Hepatocyte (in vitro differentiated cells): ENCODE measurements at places on chromosomes 2 and 18.
A peak's percentile ranks its signal among the peaks of the same experiment; 100 is the strongest.

GRCh38 chr2:73175663-73176204, 26.6 kb upstream of the NOTO start:
- peak; percentile 83 for DNase-seq
- H3K36me3 ChIP-seq = no peaks in the 10 kb centered on the region
- H3K27me3 ChIP-seq = peaks cover 38% of the 10 kb centered on the region
- no peak overlapping the region for H3K27ac ChIP-seq

- no peak overlapping the region for H3K27ac ChIP-seq
- no peak overlapping the region for H3K4me3 ChIP-seq
- no peaks in the 10 kb centered on the region for H3K36me3 ChIP-seq
- DNase-seq = no peak
- no peaks in the 10 kb centered on the region for H3K4me1 ChIP-seq
Observed at GRCh38 chr18:55839343-55839742, 251.4 kb upstream of the TCF4 start.

DNA sequence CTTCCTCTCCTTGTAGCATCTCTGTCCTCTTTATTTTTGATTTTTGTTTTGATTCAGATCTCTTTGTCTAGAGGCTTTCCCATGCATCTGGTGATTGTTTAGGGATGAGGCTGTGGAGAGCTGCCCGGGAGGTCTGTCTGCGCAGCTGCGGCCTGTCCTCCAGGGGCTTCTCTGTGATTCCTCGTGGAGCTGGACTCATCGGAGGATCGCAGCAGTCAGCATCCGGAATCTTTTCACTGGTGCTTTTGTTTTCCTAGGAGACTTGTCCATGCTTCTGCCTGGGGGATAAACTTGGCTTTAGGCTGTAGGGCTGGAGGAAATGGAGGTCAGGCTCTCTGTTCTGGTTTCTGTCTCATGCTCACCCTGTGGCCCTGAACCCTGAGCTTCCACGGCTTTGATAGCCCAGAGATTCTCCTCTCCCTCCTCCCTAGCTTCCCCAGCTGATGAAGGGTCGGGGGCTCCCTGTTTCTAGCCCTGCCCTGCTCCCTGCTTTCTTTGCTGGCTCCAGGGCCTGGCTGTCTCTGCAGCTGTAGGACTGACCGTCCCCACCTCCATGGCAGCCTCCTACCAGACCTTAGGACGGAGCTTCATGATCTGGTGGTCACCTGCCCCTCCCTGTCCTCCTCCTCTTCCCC, 35.5 kb downstream of the ZNF532 start:
- no peaks in the 10 kb centered on the region for H3K27me3 ChIP-seq
- peaks cover 11% of the 10 kb centered on the region for H3K4me1 ChIP-seq
- no peaks in the 10 kb centered on the region for H3K36me3 ChIP-seq

DNA sequence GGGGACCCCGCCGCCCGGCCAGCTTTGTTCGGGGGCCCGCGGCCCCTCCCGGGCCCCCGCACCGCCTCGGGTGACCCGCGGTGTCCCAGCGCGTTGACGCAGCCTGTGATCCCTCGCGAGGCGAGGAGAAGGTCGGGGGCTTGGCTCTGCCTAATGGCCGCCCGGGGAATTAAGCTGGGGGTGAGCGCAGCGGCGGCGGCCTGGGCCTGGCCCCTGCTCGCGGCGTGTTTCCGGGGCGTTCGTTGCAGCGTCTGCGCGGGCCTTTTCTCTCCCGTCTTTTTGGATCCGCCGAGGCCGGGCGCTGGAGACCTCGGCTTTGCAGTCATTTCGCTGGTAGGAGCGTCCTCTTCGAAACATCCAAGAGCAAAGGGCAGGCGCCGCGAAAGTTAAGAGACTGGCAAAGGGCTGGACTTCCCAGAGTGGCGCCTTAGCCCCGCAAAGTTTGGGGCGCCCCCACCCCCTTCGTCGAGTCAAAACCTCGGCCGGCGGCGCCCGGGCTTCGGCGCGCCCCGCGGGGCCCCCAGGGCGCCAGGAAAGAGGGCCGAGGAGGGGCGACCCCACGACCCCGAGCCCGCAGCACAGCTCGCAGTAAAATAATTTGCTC, 1.3 kb downstream of the SALL3 start:
- no peak overlapping the region for H3K27ac ChIP-seq
- peaks cover 85% of the 10 kb centered on the region for H3K27me3 ChIP-seq
- H3K4me3 ChIP-seq = no peak overlapping the region

DNA sequence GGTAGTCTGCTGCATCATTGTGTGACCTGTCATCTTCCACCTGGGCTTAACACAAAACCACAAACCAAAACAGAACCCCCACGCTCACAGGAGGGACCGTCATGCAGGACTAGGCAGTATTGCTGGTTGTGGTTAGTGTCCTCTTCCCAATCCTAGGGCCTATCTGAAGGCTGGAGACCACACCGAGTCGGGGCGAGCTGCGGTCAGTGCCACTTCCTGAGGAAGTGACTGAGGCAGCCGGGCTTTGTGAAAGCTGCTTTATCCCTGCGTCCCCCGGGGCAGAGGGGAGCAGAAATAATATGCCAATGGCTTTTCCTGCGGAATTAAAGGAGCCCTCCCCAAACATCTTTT, 22.9 kb downstream of the ZNF532 start:
- H3K4me1 ChIP-seq = peaks cover 5% of the 10 kb centered on the region
- no peaks in the 10 kb centered on the region for H3K36me3 ChIP-seq
- peak overlapping the region; percentile 45 for H3K27ac ChIP-seq
- no peak for DNase-seq
- no peaks in the 10 kb centered on the region for H3K27me3 ChIP-seq
- H3K4me3 ChIP-seq = no peak overlapping the region

- no peaks in the 10 kb centered on the region for H3K36me3 ChIP-seq
- no peaks in the 10 kb centered on the region for H3K27me3 ChIP-seq
- H3K27ac ChIP-seq = peak overlapping the region; percentile 20
Observed at GRCh38 chr18:37673671-37674070, 108.1 kb upstream of the CELF4 start.

DNA sequence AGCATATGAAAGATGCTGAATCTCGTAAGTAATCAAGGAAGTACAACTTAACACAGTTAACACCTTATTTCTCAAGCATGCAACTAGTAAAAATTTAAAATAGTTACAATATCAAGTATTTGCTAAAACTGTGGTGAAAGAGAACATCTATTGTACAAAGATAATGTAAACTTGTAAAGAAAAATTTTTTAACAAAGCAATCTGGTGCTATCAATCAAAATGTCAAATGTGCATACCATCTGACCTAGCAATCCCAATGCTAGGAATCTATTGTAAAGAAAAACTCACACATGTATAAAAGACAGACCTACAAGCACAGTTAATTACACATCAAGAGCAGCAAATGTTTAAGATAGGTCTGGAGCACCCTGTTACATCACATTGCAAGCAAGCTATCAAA, 90.1 kb downstream of the SLC66A3 start:
- H3K27ac ChIP-seq = no peak overlapping the region
- DNase-seq = no peak
- no peaks in the 10 kb centered on the region for H3K27me3 ChIP-seq
- H3K36me3 ChIP-seq = no peaks in the 10 kb centered on the region
- H3K4me1 ChIP-seq = no peaks in the 10 kb centered on the region

GRCh38 chr2:101442042-101442666, 32.8 kb downstream of the RFX8 start:
- no peaks in the 10 kb centered on the region for H3K27me3 ChIP-seq
- no peak overlapping the region for H3K4me3 ChIP-seq
- no peak overlapping the region for H3K27ac ChIP-seq
- no peaks in the 10 kb centered on the region for H3K36me3 ChIP-seq

DNA sequence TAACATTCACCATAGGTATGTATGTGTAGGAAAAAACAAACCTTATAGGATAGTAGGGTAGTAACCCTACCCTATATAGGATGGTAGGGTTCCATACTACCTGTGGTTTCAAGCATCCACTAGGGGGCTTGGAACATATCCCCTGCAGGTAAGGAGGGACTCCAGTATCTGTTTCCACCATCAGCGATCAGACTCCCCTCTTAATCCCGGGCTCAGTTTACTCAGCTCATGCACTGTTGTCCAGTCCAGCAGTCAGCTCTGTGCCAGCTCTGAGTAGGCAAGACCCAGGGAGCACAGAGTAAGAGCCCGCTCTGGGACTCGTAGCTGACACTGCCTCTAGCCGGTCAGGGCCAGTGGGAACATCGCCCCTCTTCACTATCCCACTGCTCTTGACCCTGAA, 61.7 kb downstream of the MEX3C start:
- no peak for DNase-seq
- H3K36me3 ChIP-seq = no peaks in the 10 kb centered on the region
- no peaks in the 10 kb centered on the region for H3K27me3 ChIP-seq
- H3K4me3 ChIP-seq = no peak overlapping the region
